HS-27A (cell line): ENCODE measurements at places on chromosomes 5 and 9.

DNA sequence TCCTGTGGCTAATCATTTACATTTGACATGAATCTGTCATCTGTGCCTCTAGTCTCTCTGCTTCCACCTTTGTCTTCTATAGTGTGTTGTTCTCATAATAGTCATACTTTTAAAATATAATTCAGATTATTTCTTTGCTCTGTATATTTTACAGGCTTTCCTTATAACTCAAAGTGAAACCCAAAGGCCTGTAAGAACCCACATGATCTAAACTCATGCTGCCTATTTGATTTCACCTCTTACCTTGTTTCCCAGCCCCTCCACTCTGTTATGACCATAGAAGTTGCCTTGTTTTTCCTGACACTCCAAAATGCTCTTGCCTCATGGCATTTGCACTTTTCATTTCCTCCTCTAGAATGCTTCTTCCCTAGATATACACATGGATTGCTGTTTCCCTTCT, 74.2 kb downstream of the COMMD10 start:
- no peak for DNase-seq

DNA sequence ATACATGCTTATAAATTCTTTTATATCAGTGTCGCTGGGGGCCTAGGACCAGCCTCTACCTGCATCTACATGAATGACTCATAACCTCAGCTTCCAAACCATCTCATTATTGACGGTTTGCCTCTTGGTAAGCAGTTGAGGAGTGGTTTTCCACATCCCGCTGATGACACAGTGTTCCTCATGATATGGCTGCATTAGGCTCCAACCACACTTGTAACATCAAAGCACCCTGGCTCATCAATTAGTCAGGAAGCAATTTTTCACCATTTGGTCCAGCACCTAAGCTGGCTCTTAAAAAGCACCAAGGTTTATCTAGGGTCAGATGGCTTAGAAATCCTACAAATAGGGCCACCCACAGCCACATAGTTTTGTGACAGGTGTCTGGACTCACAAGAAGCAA, 402.4 kb downstream of the ARHGEF28 start:
- DNase-seq, result no peak

- DNase-seq, result no peak
Measured at GRCh38 chr5:174145091-174145490, 99.6 kb downstream of the NSG2 start.

GRCh38 chr5:157855404-157855994, 3.4 kb downstream of the CLINT1 start:
- DNase-seq, result no peak

GRCh38 chr9:127867356-127868277, 9.9 kb downstream of the AK1 start:
- DNase-seq, result no peak

- no peak for DNase-seq
Measured at GRCh38 chr5:68554571-68555279, 339.2 kb downstream of the PIK3R1 start.

DNA sequence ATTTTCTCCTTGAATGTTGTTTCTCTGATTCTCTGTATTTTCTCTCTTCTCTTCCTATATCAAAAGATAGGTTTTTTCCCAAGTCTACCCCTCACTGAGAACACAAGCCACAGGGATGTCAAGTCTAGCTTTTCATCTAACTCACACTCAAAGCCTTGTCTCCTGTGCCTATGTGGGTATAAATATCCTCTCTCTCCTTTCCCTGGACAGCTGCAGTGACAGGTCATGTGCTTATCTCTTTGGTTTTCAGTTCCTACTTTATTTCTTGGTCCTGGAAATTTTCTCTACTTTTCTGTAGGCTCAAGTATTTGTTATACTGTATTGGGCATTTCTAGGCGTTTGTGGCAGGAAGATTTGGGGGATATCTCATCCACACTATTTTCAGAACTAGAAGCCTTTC, 182.4 kb upstream of the MVB12B start:
- no peak for DNase-seq

DNA sequence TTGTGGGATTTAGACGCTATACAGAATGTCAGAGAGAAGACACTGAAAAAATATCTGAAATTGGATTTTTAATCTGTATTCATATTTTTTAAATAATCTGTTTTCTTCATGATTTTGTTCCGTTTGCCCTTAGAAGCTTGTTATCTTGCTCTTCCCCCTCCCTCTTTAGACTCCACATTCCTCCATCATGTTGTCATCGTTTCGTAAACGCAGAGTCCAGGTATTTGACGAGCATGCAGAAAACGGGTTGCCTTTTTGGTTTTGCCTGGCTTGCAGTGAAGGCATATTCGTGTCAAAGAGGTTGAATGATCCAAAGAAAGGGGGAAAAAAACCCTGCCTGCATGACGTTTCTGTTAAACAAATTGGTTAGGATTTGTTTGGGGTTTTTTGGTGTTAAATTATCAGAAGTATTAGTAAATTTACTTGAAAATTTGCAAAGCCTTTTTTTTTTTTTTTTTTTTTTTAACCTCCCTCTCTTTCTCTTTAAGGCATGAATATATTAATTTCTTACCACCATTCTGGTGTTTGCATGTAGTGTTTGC, 2.9 kb downstream of the SPTAN1 start:
- DNase-seq, result peak; percentile 85

DNA sequence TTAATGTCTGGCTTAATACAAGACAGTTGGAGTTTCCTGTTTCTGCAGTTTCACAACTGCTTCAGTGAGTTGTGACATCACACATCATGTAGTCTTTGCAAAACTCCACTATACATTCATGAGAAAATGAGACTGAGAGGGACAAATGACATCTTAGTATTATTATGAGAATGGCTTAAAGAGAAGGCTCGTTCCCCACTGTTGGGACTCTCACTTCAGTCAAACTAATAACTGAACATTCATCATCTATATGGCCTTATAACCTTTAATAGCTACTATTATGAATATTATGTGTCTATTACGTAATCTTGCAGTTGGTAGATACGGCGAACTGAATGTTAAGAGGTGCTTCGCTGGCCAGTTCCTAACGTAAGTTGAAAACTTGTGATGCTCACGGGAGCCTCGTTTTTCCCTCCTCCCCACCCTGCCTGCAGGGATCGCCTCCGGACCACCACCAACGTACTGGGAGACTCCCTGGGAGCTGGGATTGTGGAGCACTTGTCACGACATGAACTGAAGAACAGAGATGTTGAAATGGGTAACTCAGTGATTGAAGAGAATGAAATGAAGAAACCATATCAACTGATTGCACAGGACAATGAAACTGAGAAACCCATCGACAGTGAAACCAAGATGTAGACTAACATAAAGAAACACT, 79.4 kb downstream of the SLC1A3 start:
- no peak for DNase-seq

DNA sequence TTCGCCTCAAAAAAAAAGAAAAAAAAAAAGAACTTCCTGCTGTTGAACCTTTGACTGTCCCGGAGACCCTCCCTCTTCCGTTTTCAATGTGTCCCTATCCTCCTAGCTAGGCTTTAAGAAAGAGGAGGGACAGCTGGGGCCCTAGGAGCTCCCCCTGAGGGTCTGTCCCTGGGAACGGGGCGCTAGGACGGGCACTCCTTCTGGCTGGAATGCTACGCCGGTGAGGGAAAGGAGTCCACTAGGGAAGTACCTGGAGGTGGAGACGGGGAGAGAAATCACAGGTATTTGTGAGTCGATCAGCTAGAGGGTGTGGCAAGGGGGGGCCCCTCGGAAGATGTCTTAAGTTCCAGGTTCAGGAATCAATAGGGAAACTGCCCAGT, 4.6 kb downstream of the SIT1 start:
- DNase-seq, result no peak

- no peak for DNase-seq
Measured at GRCh38 chr9:136687721-136688223, 515 bp upstream of the AGPAT2 start.

DNA sequence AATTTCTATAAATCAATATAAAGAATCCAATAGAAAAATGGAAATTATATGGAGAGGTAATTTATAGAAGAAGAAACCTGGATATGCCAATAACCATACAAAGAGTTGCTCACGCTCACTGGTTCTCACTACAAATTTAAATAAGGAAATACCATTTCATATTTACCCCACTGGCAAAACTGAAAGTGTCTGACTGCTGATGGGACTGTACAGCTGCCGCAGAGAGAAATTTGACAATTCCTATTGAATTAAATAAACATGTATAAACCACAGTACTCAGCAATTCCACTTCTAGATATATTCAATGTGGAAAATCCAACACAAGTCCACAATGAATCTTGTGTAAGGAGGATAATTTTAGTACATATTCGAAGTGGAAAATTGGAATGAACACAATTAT, 830.4 kb upstream of the GRAMD2B start:
- DNase-seq, result no peak

- no peak for DNase-seq
Measured at GRCh38 chr5:18829539-18829938, 1158.5 kb downstream of the CDH18 start.
